Panc1 (cell line): ENCODE measurements at places on chromosomes 12 and 14.
A peak's percentile ranks its signal among the peaks of the same experiment; 100 is the strongest.

DNA sequence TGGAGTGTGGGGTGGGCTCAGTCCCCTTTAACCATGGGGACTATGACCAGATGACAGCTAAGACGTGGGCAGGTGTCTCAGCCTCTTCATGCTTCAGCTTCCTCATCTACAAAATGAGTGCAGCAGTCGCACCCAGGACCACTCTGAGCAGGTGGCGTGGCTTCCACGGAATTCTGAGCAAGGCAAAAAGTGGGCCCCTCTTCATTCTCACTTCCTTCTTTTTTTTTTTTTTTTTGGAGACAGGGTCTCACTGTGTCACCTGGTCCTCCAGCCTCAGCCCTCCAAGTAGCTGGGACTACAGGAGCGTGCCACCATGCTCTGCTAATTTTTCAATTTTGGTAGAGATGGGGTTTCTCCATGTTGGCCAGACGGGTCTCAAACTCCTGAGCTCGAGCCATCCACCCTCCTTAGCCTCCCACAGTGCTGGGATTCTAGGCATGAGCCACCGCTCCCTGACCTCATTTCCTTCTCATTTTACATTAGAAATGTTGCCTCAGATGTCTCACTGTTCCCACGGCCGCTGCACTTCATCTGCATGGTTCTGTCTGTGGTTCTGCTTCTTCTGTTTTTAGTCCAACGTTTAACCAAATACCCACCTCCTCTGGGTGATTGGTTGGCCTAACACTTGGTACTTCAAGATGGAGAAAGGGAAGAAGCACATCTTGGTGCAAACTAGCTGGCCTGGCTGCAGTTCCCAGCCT is 41.3 kb upstream of the BCL7A start:
- DNase-seq = no peak

DNA sequence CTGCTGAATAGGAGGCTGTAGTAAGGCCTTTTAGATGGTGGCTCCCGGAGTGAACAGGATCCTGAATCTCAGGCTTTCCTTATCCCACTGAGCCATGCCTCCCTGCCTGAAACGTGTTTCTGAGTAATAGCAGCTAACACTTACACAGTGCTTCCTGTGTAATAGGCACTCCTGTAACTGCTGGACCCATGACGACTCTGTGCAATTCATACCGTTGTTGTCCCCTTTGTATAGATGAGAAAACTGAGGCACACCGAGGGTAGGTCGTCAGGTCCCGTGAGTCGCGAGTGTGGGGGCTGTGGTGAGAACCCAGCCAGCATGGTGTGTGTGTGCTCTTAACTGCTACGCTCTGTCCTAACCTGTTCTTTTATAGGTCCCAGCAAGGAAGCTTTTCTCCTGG is 193.6 kb downstream of the CACNA1C start:
- DNase-seq = no peak

- DNase-seq = no peak
Measured at GRCh38 chr12:79174626-79175025, 310.1 kb downstream of the SYT1 start.

GRCh38 chr12:124756760-124757159 is 106.9 kb downstream of the SCARB1 start:
- no peak for DNase-seq

- DNase-seq = no peak
Measured at GRCh38 chr12:119505001-119505400, 88.6 kb upstream of the TMEM233 start.

DNA sequence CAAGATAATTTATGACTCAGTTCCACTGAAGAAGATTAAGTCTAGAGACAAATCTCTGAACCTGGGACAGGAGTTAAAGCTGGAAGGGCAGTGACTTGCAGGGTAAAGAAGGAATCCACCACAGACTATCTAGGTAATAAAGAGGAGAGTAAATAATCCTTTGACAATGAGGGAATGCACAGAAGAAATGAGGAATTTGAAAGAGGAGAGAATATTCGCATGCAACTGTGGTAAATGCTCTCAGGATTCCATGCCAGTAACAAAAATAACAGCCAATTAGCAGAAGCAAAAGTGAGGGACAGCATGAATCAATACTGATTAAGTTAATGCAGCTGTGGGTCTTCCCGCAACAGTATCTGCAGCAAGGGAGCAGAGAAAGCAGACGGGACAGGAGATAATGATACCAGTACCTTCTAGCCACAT is 77.0 kb downstream of the KITLG start:
- no peak for DNase-seq

GRCh38 chr14:24483604-24484252 is 24.3 kb downstream of the CMA1 start:
- DNase-seq = no peak

GRCh38 chr12:47800582-47800981 is 19.1 kb downstream of the HDAC7 start:
- DNase-seq = no peak

DNA sequence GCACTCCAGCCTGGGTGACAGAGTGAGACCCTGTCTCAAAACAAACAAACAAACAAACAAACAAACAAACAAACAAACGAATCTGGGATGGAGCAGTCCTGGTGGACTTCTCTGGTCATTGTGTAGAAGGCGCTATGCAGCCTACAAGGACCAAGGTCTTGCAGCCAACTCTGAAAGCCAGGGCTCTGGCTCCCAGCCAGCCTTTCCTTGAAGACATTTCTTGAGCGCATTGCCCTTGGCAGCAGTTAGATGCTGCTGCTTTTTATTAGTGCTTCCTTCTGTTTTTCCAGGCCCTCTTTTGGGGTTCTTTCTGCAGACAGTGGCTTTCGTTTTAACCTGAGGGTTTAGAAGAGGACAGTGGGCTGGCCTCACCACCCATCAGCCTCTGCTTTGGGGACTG is 20.2 kb downstream of the CCDC177 start:
- no peak for DNase-seq

GRCh38 chr14:22517117-22517720 is 71.8 kb downstream of the DAD1 start:
- no peak for DNase-seq

DNA sequence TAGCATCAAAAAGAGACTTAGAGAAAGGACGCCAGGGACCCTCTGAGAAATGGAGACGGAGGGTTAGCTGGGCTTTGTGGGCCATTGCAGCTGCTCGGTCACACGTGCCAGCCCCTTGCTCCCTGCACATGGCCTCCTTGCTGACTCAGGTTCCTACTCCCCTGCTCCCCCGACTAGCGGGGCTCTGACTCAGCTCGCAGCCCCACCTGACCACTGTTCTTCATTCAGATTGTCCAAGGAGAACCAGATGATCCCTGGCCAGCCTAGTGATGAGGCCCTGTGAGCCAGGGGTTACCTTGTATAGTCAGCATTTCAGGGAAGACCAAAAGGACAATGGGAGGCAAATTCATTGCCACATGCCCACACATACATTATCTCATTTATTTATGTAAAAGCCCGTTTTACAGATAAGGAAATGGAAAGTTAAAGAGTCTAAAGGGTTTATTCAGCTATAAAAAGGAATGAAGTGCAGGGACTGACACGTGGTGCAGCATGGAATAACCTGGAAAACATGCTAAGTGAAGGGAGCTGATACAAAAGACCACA is 103.4 kb downstream of the LGMN start:
- DNase-seq = no peak

DNA sequence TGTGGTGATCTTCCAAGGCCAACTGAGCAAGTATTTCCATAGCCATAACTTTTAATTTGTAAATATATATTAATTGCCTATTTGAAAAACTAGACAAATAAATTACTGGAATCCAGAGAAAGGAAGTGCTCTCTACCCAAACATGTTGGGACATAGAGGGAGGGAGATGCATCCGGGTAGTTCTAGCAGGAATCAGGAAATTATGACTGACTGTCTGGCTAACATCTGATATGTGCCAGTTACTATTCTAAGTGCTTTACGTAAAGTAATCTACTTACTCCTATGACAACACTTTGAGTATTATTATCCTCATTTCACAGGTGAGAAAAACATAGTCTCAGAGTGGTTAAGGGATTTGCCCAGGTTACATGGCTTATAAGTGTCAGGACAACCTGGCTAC is 147.7 kb upstream of the VASH1 start:
- no peak for DNase-seq

GRCh38 chr14:22395803-22396202 is 193.2 kb downstream of the DAD1 start:
- DNase-seq = no peak

DNA sequence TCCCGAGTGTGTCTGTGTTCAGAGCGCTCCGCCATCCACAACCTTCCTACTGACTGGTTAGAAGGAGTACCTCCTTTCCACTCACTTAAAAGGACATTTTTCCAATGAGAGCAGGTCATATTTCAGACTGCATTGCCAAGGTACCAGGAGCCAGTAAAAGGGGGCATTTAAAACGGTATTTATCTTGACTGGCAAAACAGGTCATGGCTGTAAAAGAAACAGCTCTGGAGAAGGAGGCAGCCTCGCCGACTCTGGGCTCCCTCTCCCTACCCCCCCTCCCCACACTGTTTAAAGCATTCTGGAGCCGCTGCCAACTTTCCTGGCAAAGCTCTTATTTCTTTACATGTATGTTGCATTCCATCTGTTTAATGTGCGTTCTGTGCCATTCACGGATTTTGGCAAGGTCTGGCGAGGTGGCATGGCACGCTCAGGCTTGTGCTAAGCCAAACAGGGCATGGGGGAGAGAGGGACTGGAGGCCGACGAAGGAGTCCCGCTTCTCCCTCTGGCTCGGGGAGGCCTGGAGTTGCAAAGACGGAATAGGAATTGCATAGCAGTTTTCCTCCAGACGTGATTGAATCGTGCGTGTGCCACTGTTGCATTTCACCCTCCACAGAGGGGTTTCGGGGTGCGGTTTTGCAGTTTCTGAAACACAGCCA is 41.2 kb upstream of the MED13L start:
- no peak for DNase-seq

GRCh38 chr12:27614386-27614785 is 81.9 kb upstream of the REP15 start:
- DNase-seq = no peak

- no peak for DNase-seq
Measured at GRCh38 chr12:122876731-122877130, 19.2 kb downstream of the VPS37B start.

- DNase-seq = no peak
Measured at GRCh38 chr14:67952381-67952780, 132.8 kb downstream of the RAD51B start.

DNA sequence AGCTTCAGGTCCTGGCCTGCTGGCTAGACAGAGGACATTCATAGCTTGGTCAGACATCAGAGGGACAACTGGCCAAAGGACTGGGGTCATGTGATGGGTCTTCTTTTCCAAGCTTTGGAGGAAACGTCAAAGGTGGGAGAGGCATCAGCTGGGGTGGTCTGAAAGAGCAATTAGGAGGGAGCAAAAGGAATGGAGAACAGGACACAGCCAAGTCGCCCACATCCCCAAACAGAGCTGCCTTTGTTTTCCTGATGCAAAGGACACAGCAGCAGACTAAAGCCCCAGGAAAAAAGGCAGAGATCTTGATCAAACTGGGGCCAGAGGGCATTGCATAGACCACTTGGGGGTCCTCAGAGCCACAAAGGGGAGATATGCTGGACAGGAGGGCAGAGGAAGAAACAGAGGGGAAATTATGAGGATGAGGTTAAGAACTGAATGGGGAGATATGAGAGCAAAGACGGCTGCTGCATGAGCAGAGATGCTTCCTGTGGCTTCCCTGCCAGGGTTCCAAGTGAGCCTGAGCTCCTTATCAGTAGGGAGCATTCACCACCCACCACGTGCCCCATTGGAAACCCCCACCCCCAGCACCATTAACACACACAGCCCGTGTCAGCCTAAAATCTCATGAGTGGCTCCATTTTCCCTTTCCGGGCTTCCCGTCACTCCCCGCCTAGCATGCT is 62.4 kb downstream of the ANO2 start:
- DNase-seq = no peak

DNA sequence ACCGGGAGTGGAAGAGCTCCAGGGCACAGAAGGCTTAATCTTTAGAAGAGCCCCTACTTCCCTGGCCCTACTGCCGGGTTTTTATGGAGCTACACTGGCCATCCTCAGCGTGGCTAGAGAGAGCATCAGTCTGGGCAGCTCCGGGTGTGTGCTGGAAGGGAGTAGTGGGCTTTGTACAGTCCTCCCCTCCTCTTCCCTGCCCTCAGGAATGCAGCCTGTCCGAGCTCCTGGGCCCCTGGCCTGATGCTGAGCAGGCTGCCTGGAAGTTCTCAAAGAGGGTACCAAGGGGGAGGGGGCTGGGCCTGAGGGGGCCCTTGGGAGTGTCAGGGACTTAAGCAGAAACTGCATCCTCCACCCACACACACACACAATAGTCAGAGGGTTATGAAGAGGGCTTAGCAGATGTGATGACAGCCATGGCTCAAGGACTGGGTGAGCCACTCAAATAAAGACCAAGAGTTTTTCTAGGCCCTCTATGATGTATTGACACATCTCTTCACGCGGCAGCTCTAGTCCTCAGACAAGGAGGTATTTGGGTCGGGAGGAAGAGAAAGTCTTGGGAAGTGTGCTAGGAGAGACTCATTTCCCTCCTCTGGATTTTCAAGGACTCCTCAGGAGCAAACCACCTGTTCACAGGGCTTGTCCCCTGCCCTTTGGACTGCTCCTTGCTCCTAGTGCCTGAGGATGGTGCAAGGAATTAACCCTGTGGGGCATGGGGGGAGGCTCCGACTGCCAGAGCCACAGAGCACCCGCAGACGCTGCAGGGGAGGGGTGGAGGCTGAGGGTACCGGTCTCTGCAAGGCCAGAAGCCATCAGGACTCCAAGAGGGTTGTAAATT is 16.5 kb upstream of the FIGNL2 start:
- no peak for DNase-seq

GRCh38 chr12:21353948-21354347 is 18.8 kb upstream of the IAPP start:
- no peak for DNase-seq

GRCh38 chr12:27673101-27673718 is 23.0 kb upstream of the REP15 start:
- DNase-seq = no peak

DNA sequence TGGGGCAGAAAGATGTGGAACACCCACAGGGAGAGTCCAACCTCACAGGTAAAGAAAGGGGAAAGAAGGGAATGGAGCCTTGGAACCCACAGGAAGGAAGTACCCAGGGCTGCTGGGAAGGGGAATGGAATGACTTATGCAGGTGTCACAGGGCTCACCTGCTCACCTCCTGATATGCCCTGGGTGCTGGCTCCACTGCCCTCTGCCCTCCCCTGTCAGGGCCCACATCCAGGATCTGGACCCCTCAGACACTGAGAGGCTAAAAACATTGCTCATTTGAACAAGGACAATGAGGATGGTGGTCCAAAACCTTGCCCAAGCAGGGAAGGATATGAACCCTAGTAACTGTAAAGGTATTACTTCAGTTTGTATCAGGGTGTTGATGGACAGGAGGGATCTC is 19.3 kb downstream of the ZBTB39 start:
- DNase-seq = no peak

DNA sequence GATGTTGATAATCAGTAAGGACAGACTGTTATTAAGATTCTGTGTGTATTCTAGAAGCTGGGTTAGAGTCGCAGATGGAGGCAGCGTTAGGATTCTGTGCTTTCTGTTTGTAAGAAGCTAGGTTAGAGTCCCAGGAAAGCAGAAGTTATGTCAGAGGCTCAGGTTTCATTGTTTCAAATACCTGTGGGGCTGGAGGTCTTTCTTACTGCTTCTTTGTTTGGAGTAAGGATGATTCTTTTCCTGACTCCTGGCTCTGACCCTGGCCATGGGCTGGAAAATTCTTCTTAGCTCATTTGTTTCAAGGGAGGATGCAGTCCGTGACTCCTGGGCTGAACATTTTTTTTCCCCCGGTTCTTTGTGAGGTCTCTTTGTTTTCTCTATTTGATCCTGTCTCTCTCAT is 5.2 kb downstream of the MUCL1 start:
- DNase-seq = no peak

GRCh38 chr12:109291521-109292341 is 17.4 kb downstream of the FOXN4 start:
- DNase-seq = no peak

- DNase-seq = peak; percentile 2
Measured at GRCh38 chr12:115570069-115570777, 707.3 kb downstream of the MED13L start.
